ENCODE measurements at places on chromosomes 2 and 18. TPM values are rescaled to one million over a fixed set of nuclear protein-coding genes. Genes with fewer than 3 reads are reported as not detected.

MARCHF4 gene
- total RNA-seq: 0.07 TPM

MCEE gene
- 23.2 TPM for total RNA-seq

FAM237A gene
- not detected for total RNA-seq

ZNG1B gene
- 36.0 TPM for total RNA-seq

COL6A3 gene
- 642 TPM for total RNA-seq

All from uterus (tissue), 4 donors.